Fibroblast of villous mesenchyme (primary cell): ENCODE measurements at places on chromosomes 1 and 21. TPM values are rescaled to one million over a fixed set of nuclear protein-coding genes. Genes with fewer than 3 reads are reported as not detected.

The FOXO6 gene
- total RNA-seq, result not detected in 2 replicates

The TEDDM1 gene
- total RNA-seq, result not detected in 2 replicates

The ASPM gene
- total RNA-seq, result 19.6 and 43.6 TPM in 2 replicates

The NHLH2 gene
- total RNA-seq, result under 0.01 TPM in 2 replicates

The ABL2 gene
- 60.9 and 66.9 TPM in 2 replicates for total RNA-seq

The SPRR2F gene
- not detected in 2 replicates for total RNA-seq

The GBP3 gene
- total RNA-seq, result 24.8 and 41.0 TPM in 2 replicates

The SPRR2B gene
- not detected in 2 replicates for total RNA-seq

The TAS1R3 gene
- under 0.01 TPM in 2 replicates for total RNA-seq

The OR2M3 gene
- total RNA-seq, result not detected in 2 replicates

The TMEM125 gene
- under 0.01 TPM in 1 of 2 replicates, not detected in the other for total RNA-seq

The TRAPPC10 gene
- 27.1 and 28.5 TPM in 2 replicates for total RNA-seq

The ATP1B1 gene
- 20.6 and 37.1 TPM in 2 replicates for total RNA-seq

The SIM2 gene
- total RNA-seq, result 0.32 TPM in 1 of 2 replicates, not detected in the other

The EXO1 gene
- 7.7 and 12.5 TPM in 2 replicates for total RNA-seq

The HUNK gene
- total RNA-seq, result 1.3 and 1.6 TPM in 2 replicates

The NTPCR gene
- 14.8 and 20.7 TPM in 2 replicates for total RNA-seq

The INSRR gene
- total RNA-seq, result not detected in 2 replicates

The PSEN2 gene
- total RNA-seq, result 16.0 and 20.6 TPM in 2 replicates

The KRTAP7-1 gene
- total RNA-seq, result not detected in 2 replicates

The OR6N1 gene
- total RNA-seq, result not detected in 2 replicates

The F3 gene
- total RNA-seq, result 198 and 506 TPM in 2 replicates

The TRIM45 gene
- 1.7 and 2.6 TPM in 2 replicates for total RNA-seq
